ENCODE measurements at places on chromosomes 11 and 22. TPM values are rescaled to one million over a fixed set of nuclear protein-coding genes. Genes with fewer than 3 reads are reported as not detected.

The PAMR1 gene
- polyA plus RNA-seq = 1.3 TPM

The SWAP70 gene
- 55.0 TPM for polyA plus RNA-seq

The APOL5 gene
- not detected for polyA plus RNA-seq

The KCNC1 gene
- not detected for polyA plus RNA-seq

The FLRT1 gene
- 0.03 TPM for polyA plus RNA-seq

DNA sequence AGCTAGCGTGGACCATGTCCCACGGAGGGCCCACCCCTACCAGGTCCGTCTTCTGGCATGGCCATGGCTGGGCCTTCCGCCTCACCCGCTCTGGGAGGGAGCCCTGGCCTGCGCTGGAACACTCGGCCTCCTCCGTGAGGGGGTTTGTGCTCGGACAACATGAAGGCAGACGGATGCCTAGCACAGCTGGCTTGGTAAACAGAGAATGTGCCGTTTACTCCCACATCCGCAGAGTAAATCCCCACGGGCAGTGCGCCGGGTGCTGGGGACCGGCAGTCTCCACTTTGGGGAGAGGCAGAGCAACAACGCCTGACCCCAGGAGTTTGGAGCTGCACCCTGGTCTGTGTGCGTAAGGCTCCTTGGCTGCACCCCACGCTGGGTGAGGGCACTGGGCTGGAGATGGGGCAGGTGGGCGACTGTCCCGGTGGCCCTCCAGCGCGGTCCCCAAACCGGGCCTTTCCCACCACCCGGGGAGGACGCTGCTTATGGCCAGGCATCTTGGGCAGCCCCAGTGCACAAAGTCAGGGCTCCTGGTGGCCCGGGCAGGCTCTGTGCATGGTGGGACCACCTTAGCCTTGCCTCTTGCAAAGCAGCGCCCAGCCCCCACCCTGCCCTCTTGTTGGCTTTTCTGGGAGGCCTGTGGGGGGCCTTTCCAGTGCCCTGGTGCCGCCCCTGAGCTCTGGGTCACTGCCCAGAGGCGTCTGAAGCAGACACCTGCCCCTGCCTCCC, 30.7 kb upstream of the MUC5AC start:
- peak; percentile 63 for DNase-seq

- no peak for DNase-seq
Observed at GRCh38 chr11:6129011-6129410, 21.5 kb downstream of the OR56B4 start.

DNA sequence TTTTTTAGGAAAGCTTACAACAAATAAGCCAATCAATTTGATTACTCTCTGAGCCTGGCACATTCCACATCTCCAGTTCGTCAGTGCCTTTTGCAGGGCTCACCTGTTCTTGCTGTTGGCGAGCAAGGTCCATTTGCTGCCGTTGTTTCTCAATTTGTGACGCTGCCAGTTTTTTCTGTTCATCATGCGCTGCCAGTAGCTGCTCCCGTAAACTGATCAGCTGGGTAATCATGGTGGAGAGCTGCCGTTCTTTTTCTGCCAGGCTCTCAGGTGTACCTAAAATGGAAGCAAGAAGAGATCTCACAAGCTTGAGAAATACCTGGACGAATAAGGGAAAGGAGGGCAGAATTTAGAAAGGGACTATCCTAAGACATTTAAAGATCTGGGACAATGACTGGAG, 169.7 kb downstream of the SOX6 start:
- no peak for DNase-seq

DNA sequence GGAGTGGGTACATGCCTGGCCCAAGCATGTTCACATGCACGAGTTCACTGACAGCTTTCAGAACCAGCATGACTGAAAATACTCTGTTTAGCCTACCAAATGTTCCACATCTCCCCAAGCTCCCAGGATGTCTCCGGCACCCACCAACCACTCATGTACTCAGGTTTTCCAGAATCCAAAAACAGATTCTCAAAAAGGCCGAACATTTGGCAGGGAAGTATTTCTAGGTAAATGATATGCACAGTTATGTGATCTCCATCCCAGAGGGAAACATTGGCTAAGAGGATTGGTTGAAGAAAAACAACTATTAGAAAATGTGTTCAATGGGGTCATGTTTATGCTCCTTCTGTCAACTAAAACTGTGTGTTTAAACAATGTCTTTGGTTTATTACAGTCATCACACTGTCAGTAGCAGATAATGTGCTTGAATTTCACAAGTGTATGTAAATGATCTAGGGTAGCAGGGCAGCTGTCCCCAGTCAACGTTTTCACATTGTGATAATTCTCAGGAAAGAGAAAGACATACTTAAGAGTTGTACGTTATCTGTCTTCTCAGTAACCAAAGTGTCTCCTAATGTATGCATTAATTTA, 52.3 kb downstream of the BARX2 start:
- no peak for DNase-seq

GRCh38 chr22:30429887-30430286, 4.3 kb downstream of the MTFP1 start:
- no peak for DNase-seq

GRCh38 chr22:29334696-29335344, 19.3 kb upstream of the RASL10A start:
- no peak for DNase-seq

- no peak for DNase-seq
Observed at GRCh38 chr11:96520939-96521338, 131.1 kb downstream of the JRKL start.

DNA sequence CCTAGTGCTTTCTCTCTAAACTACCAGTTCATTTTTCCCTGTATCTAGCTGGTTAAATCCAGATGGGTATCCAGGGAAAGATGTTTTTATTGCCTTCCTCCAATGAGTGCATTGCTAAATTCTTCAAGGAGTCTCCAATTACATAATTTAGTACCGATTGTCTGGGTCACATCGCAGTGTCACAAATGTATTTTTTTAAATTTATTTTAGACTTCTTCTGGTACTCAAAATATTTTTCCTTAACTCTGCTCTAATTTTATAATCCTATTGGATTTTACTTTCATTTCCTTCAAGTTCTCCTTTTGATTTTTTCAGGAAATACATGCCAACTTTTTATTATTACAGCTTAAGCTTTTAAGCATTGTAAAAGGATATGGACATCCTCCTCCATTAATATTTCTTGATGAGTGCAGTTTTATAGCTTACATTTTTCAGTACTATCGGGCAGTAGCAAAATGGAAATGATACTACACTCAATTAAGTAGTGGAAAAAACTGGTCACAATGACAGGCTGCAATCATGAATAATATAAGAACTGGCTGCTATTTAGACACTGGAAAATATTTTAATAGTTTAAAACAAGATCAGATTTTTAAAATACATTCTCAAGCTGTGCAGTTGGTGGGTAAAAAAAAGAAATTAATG, 20.3 kb downstream of the BBOX1 start:
- DNase-seq = no peak

GRCh38 chr22:39374191-39374590, 24.4 kb downstream of the SYNGR1 start:
- DNase-seq = no peak

DNA sequence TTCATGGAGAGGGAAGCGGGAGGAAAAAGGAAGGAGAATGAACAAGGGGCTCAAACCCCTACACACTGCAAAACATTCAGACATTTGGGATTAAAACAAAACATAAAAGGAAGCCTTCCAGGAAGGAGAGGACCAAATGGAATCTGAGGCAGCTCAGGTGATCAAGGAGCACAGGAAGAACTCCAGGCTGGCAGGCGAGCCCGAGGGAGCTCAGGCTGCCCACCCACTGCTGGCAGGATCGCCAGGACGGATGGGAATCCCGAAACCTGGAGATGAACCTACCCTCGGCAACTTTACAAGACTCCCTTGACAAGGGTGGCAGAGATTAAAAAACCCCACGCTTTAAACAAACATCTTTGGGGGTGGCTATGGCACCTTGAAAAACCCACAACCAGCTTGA, 5.0 kb upstream of the PYGM start:
- peak; percentile 64 for DNase-seq

- DNase-seq = peak; percentile 81
Observed at GRCh38 chr22:17920145-17920605, 104.2 kb downstream of the MICAL3 start.

DNA sequence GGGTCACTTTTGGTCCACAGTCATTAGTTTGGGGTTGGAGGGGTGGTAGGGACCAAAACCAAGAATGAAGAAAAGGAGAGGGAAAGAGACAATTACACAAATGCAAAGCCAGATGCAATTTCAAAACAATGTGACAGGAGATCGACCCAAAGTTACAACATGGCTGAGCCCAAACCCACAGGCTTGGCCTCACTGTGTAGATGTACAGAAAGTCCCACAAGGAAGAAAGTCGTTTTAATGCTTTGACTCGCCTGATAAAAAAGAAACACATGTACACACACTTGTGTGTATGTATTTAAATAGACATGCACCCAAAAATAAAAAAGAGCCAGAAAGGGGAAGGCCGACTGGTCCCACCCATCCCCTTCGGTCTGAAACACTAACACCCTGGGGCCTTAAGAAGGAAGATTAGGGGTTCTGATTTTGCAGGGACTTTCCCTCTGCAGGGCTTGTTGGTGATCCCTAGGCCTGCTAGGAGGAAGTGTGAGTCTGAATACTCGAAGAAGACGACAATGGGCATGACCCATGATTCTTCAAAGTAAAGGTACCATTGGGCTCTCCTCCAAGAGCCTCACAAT, 104.1 kb downstream of the ETS1 start:
- no peak for DNase-seq

DNA sequence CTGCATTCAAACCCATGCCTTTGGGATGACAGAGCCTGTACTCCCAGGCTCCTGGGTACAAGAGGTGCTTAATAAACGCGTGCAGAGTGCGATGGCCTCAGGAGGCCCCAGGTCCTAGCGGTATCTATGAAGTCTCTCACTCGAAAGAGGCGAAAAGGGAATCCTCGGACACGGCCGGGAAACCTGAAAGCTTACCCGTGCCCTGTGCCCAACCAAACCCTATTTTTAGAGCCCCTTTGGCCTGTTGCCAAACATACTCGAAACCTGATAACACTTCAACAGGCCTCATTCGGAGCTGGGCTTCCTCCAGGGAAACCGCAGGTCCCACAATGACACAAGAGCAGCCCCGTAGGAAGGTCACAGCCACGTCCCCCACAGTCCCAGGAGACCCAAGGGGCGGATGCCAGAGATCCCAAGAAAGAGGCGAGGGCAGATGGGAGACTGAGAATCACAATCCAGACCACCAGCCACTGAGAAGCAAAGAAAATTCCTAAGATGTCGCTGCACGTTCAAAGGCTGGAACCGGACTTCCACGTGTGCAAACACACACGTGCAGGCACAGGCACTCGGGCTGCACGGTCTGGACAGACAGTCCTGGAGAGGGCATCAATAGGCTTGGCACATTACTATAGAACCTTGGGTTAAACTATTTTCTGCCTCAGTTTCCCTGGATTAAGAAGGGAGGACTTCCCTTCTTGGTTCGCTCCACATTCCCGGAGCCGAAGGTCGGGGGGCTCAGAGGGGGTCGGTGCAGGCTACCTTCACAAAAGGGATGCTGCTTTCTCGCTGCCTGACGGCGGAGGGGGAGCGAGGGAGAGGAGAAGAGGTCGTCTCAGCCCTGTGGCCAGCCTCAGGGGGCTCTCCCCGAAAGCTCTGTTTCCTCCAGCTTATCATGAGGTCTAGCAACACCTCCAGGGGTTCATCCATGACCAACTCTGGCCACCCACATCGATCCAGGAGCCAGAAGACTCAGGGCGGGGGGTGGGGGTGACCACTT, 8.2 kb downstream of the PDGFB start:
- no peak for DNase-seq

DNA sequence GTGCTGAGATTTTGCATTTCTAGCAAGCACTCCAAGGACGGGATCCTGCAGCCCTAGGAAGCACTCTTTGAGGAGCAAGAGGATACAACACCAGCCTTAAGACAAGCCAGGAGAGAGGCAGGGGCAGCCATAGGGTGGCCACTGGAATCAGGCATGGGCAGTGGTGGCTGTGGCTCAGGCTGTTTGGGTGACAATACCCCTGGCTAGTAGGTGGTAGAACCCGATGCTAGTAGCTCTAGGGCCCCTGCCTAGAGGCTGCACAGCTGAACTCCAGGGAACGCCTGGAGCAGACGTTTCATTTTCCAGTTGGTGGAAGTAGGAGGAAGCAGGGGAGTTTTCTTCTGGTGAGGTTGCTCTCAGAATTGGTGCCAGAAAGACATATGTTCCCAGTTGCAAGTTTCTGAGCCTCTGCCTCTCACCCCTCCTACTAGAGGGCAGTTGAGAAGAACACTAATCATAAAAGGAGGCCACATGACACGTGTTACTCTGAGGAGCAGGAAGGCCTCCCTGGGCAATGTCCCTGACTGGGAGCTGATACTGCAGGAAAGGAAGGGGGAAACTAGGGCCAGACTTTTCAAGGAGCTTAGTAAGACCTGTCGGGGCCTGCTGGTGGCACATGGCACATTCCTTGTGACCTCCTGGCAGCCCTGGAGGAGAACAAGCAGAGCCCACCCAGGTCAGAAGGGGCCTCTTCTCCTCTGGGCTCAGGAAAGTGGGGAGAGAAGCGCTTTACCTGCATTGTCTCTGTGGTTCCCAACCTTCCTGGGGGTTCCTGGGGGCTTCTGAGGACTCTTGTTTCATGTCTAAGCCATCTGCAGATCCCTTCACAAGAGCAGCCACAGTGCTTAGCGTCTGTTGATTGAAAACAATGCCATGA, 56.6 kb upstream of the DRD2 start:
- no peak for DNase-seq
